ENCODE measurements at places on chromosomes 5 and 9.

GRCh38 chr5:57335092-57335660 lies 147.4 kb downstream of the ACTBL2 start:
- DNase-seq: no peak

DNA sequence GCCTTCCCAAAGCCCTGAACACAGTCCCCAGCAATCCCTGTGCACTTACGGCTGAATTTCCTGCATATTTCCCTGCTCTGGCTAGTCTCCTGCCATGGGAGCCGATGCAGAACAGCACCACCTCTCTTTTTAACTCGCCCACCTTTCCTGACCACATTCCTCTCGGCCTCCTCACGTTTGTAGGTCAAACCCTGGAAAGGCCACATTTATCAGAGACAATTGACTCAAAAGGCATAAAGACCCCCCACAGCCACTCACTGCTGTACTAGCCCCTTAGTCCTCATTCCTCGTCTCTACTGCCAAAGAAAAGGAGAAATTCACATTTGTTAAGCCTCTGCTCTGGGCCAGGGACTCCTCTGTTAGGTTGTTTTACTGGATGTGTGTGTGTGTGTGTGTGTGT lies 43.6 kb downstream of the ENC1 start:
- peak; percentile 42 for DNase-seq

- no peak for DNase-seq
These were observed 15.7 kb downstream of the LPCAT1 start for GRCh38 chr5:1507961-1508658.

GRCh38 chr5:76717222-76718083 lies 1.5 kb downstream of the F2R start:
- DNase-seq: peak; percentile 18

DNA sequence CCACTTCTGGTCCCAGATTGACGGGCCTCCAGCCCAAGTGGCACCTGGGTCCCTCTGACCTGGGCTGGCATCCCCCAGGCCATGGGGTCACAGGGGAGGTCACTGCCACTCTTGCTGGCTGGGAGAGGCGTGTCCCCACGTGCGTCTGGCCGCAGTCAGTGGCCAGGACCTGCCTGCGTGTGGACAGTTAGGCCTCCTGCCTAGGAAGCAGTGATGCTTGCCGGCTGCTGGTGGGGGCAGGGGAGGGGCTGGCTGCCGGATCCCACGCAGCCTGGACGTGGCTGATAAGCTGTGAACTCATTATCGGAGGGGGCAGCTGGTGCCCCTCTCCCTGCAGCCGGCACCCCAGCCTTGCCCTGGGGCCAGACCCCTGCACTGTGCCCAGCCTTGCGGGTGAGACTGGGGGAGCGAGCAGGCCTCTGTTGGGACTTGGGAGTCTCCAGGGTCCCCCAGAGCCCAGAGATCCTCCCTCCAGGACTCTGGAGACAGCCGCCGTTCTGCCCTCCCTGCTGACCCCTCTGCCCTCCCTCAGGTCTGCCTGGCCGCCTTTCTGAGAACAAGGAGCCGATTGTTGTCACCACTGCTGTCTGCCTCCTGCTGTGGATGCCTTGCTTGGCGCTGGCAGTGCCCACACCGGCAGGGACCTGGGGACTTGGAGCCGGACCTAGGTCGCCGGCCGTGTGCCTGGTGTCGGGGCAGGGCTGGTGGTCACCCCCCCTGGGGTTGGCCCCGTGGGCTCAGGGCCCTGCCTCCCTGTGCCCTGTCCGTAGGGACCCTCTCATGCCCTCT lies 12.3 kb downstream of the RXRA start:
- DNase-seq: peak; percentile 81

GRCh38 chr5:59193616-59194319 lies 610.9 kb downstream of the RAB3C start:
- DNase-seq: no peak

DNA sequence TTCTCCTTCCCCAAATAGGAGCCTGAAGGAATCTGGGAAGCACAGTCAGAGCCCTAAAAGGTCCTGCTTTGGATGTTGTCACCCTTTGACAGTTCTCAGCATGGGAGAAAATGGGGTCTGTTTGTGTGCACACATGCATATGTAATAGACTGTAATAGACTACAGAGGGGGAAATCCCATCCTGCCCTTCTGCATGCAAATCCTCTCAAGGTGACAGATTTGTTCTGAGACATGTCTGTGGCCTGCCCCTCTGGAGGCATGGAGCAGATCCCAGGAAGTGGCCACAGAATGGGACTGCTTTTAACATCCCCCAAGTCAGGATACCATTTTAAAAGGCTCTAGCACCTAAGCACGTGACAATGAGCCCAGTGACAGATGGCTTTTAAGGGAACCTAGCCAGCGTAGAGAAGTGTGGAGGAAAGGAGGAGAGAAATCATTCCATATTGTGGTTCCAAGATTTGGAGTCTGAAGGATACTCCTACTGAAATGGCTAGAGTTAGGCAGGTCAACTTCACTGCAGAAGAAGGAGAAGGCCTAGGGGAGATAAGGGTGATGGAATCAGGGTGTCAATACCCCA lies 483.5 kb downstream of the SPOCK1 start:
- DNase-seq: no peak

DNA sequence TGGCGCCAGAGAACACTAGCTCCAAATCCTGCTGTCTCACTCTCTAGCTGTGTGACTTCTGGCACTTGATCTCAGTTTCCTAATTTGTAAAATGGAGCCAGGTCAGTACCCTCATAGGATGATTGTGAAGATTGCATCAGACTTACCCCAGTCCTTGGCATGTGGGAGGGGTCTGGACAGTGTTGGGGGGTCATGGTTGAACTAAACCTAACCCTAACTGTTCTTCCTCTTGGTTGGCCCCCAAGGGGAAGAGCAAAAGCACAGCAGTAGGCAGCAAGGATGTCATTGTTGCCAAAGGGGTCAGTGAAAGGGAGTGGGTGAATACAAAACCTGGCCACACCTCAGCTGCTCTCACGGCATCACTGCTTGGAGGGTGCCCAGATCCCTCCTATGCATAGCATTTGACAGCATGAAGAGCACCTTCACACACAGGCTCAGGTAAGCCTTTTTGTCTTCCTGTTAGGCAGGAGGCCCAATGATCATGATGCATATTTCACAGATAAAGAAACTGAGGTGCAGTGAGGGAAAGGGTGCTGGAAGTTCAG lies 15.7 kb upstream of the CXCL14 start:
- DNase-seq: no peak

GRCh38 chr9:122340161-122340560 lies 30.7 kb upstream of the PTGS1 start:
- no peak for DNase-seq

DNA sequence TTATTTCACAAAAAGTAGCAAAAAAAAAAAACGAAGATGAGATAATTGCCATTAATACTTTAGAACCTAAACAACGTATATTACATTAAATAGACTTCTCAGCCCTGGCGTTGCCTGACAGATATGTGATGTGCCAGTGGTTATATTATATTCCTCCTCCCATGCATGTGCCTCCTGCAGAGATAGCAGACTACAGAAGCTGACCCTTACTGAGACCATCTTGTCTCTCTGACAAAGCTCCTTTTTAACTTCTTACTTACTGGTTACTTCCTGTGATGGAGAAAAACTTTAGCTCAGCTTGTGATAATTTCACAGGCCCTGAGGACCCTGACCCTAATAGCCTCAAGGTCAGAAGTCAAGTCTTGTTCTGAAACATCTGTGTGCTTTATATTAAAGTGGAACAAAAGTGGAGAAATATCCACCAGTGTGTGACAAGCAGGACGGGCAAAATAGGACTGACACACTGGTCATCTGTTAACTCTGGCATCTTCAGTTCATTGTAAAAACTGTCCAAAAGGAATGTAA lies 80.6 kb upstream of the POU5F2 start:
- peak; percentile 12 for DNase-seq

DNA sequence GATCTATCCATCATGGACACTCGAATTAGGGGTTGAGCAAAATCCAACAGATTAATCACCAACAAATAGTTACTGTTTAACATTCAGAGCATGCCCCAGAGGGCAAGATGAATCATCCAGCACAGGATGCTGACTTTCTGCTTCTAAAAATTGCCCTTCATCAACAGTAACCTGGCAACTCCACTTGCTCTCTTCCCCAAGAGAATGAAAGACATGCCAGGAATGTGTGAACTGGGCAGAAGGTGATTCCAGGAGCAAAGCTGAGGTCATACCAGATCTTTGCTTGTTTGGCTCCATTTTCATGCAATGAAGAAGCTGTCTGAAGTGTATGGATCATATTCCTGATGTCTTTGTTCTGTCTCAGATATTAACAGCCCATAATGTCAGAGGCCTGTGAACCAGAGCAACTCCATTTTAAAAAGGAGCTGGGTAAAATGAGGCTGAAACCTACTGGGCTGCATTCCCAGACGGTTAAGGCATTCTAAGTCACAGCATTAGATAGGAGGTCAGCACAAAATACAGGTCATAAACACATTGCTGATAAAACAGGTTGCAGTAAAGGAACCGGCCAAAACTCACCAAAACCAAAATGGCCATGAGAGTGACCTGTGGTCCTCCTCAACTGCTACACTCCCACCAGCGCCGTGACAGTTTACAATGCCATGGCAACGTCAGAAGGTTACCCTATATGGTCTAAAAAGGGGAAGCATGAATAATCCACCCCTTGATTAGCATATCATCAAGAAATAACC lies 2.5 kb upstream of the ZNF367 start:
- peak; percentile 9 for DNase-seq

DNA sequence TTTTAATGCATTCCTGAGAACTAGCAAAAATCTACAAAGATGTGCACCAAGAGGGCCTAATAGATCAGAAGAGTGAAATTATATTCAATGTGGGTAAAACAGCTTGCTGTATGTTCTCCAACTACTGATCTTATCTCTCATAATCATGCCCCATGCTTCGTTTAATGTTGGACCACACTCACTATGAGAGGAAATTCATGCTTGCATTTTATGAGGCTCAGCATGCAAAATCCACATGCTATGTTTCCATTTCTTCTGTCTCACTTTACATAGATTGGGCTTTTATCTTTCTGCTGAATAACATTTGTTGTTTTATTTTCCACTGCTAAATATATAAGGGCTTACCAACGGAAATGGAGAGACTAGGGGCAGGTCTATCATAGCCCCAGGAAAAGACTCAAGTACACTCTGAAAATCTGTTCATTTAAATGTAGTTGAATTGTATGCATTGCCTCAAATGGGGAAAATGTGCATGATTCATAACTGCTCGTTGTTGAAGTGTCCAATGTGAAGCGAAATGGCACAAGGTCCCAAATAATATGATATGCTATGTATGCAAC lies 474.2 kb downstream of the EFNA5 start:
- no peak for DNase-seq

GRCh38 chr9:1919229-1919628 lies 95.9 kb upstream of the SMARCA2 start:
- no peak for DNase-seq

DNA sequence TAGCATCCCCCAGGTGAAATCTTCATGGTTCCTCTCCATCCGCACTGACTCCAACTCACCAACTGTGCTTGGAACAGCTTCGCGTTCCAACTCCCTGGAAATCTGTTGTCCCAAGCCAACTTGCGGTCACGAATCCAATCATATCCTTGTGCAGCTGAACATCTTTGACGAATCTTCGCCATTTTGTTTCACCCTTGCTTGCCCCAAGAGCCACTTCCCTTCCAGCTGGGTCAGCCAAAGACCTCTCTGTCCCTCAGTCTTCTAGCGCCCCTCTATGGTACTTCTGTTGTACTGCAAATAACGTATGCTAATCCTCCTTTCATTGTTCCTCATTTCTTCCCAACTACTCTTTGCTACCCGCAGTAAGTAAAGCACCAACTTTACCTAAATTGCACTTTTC lies 61.0 kb upstream of the TARS1 start:
- peak; percentile 17 for DNase-seq

GRCh38 chr5:77563475-77563874 lies 71.4 kb upstream of the WDR41 start:
- DNase-seq: no peak

- DNase-seq: no peak
These were observed 601.4 kb upstream of the TLE4 start for GRCh38 chr9:78970375-78970774.

GRCh38 chr5:123810746-123811340 lies 298.9 kb downstream of the CSNK1G3 start:
- peak; percentile 72 for DNase-seq

DNA sequence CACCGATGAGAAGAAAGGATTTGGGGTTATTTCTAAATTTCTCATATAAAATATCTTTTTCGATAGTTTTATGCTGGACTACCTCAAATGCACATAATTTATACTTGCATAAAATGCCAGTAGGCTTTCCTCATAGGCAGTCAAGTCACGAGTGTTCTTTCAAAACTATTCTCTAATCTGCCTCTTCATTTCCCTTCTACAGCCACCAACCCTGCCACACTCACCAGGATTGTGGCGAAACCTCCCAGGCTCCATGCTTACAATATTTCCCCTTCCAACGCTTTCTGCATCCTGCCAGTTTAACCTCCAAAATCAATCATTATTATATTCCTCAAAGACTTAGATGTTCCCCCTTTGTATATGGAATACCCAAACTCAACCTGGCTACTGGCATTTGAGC lies 65.4 kb downstream of the FRMD3 start:
- DNase-seq: no peak

DNA sequence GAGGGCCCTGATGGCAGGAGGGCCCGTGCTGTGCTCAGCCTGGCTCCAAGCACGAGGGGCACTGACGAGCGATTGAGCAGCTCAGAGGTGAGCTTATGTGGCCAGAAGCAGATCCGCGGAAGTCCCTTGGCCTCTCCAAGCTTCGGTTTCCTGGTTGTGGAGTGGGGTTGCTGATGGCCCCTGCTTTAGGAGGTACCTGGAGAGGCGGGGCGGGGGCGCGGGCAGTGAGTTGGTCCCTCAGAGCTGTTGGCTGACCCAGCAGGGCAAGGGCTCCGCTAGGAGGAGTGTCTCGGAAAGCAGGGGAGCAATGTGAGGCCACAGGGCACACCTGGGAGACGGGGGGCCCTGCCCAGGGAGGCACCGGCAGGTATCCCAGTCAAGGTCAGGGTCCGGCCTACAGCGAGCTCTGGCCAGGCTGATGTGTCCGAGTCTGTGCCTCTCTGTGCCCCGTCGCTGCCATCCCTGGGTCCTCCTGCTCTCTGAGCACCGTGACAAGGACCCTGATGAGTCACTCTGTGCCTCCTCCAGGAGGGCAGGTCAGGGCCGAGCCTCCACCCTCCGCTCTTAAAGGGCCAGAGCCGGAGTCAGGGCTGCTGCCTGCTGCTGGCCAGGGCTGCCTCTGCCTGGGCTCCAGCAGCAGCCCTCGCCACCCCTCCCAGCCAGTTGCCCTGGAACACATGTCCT lies 14.8 kb downstream of the NCS1 start:
- DNase-seq: no peak

GRCh38 chr5:167244583-167244982 lies 1046.9 kb upstream of the WWC1 start:
- peak; percentile 74 for DNase-seq

DNA sequence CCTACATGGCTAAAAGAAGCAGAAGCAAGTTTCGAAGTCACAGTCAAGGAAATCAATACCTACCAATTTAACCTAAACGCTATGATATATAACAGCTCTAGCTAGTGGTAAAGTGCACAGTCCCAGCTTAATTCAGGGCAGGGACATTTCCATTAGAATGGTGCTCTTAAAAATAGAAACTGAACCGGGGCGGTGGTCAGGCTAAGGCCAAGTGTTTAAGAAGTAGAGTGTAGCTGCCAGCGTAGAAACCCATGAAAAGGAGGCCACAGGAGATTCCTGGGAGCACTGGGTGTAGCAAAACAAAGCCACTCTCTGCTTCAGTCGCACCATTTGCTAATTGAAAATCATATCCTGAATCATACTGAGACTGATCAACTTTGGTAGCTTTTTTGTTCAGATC lies 28.8 kb downstream of the PPIC start:
- no peak for DNase-seq

- DNase-seq: no peak
These were observed 78.0 kb downstream of the NSUN2 start for GRCh38 chr5:6554812-6555211.

Measured in retina (tissue), 1 donor.